ENCODE measurements at places on chromosomes 1 and 21. TPM values are rescaled to one million over a fixed set of nuclear protein-coding genes. Genes with fewer than 3 reads are reported as not detected.
A peak's percentile ranks its signal among the peaks of the same experiment; 100 is the strongest.

- no peak overlapping the region for H3K27ac ChIP-seq
- H3K36me3 ChIP-seq, result no peaks in the 10 kb centered on the region
- no peak overlapping the region for H3K4me3 ChIP-seq
- peaks cover 13% of the 10 kb centered on the region for H3K4me1 ChIP-seq
- no peaks in the 10 kb centered on the region for H3K27me3 ChIP-seq
- DNase-seq, result no peak
These were observed 1037.2 kb downstream of the ADGRL2 start for GRCh38 chr1:82837766-82838465.

- H3K36me3 ChIP-seq, result no peaks in the 10 kb centered on the region
- DNase-seq, result no peak
- peaks cover under 1% of the 10 kb centered on the region for H3K27me3 ChIP-seq
- H3K4me1 ChIP-seq, result peaks cover 8% of the 10 kb centered on the region
- H3K4me3 ChIP-seq, result no peak overlapping the region
These were observed 241.2 kb upstream of the ST6GALNAC5 start for GRCh38 chr1:76625886-76626678.

DNA sequence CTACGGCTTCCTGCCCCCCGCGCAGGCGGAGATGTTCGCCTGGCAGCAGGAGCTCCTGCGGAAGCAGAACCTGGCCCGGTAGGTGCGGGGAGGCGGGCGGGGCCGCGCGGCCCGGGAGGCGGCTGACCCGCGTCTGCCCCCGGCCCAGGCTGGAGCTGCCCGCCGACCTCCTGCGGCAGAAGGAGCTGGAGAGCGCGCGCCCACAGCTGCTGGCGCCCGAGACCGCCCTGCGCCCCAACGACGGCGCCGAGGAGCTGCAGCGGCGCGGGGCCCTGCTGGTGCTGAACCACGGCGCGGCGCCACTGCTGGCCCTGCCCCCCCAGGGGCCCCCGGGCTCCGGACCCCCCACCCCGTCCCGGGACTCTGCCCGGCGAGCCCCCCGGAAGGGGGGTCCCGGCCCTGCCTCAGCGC is 16.6 kb downstream of the NOC2L start:
- H3K27me3 ChIP-seq, result no peaks in the 10 kb centered on the region
- peaks cover 5% of the 10 kb centered on the region for H3K36me3 ChIP-seq
- H3K4me1 ChIP-seq, result peaks cover 31% of the 10 kb centered on the region

DNA sequence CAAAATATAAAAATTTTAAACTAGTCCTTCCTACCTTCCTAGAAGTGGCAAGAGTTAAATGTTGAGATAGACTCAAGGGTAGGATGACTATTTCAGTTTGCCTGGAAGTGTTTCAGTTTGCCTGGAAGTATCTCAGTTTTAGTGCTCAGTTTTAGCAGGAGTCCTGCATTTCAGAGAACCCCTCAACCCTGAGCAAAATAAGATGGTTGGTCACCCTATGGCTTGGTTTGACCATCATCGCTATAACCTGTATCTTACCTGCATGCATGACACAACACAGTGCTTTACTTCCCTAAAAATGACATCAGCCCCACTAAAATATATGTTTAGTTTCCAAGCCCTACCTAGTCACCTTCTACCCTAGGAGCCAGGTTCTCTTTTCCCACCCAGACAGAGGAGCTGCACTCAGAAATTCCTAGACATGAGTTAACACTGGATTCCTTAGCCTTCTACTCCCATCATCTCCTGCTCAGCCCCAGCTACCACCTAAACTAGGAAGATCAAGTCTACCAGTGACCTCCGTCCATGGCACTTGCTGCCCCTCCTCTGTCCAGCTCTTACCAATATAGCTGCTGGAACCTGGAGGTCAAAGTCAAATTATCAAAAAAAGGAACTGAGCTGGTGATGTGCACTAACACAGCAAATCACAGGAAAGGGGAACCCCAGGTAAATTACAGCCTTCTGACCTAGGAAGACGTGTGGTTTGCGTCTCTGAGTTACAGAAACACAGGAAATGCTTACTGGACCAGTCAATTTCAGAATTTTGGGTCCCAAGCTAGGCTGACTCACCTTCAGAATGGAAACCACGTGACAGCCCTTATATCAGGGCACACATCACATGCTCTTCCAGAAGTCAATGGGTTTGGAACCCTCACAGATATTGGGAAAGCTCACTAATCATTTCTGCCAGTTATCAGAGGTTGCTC is 2.2 kb upstream of the G0S2 start:
- peaks cover 25% of the 10 kb centered on the region for H3K4me1 ChIP-seq
- H3K27me3 ChIP-seq, result peaks cover 48% of the 10 kb centered on the region
- H3K36me3 ChIP-seq, result peaks cover 4% of the 10 kb centered on the region
- no peak for DNase-seq
- H3K4me3 ChIP-seq, result no peak overlapping the region

- H3K4me1 ChIP-seq, result peaks cover 9% of the 10 kb centered on the region
- DNase-seq, result no peak
- H3K4me3 ChIP-seq, result no peak overlapping the region
- H3K27me3 ChIP-seq, result no peaks in the 10 kb centered on the region
- H3K36me3 ChIP-seq, result no peaks in the 10 kb centered on the region
- H3K27ac ChIP-seq, result no peak overlapping the region
These were observed 78.4 kb downstream of the PEX14 start for GRCh38 chr1:10553118-10553517.

GRCh38 chr1:232911027-232911599 is 39.3 kb upstream of the NTPCR start:
- no peak overlapping the region for H3K4me3 ChIP-seq
- no peak overlapping the region for H3K27ac ChIP-seq
- no peaks in the 10 kb centered on the region for H3K36me3 ChIP-seq
- peaks cover 10% of the 10 kb centered on the region for H3K27me3 ChIP-seq
- no peak for DNase-seq

DNA sequence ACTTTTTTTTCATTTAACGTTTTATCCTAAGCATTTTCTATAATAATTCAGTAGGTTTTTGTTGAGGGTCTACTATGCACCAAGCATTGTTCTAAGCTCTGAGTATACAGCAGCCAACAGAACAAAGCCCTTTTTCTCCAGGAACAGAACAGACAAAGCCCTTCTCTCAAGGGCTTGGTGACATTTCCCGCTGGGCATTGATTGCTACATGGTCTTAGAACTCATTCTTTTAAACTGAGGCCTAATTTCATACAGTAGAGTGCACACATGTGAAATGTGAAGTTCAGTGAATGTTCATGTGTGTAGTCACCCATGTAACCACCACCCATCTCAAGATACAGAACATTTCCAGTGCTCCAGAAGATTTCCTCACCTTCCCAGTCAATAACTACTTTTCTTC is 15.2 kb upstream of the PDIK1L start:
- no peak overlapping the region for H3K4me3 ChIP-seq
- H3K27ac ChIP-seq, result no peak overlapping the region
- DNase-seq, result no peak
- H3K27me3 ChIP-seq, result peaks cover 8% of the 10 kb centered on the region
- H3K36me3 ChIP-seq, result no peaks in the 10 kb centered on the region
- H3K4me1 ChIP-seq, result peaks cover 16% of the 10 kb centered on the region

DNA sequence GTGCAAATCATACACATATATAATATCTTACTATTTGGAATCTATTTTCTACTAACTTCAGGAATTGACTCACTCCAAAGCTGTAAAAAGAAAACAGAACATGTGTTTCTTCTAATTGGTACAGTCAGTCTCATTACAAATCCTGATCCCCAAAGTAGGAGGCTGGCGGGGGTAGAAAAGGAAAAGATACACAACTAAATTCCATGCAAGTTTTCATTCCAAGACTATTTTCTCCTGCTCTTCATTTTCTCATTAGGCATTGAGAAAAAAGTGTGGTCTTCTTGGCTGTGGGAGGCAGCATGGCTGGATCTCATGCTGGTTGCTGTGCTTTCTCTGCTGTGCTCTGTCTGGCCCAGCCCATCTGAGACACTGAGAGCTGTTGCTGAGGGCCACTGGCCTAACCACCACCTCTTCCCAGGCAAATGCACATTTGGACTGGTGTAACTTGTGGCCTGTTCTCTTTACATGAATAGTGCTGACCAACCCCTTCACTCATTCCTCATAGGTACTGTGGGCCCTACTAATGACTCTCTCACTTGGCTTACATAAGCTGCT is 1107.5 kb upstream of the B3GALT2 start:
- H3K4me1 ChIP-seq, result peaks cover 9% of the 10 kb centered on the region
- DNase-seq, result no peak
- no peaks in the 10 kb centered on the region for H3K27me3 ChIP-seq
- no peaks in the 10 kb centered on the region for H3K36me3 ChIP-seq
- no peak overlapping the region for H3K27ac ChIP-seq
- no peak overlapping the region for H3K4me3 ChIP-seq

- DNase-seq, result no peak
- H3K27ac ChIP-seq, result peak overlapping the region; percentile 85
- H3K36me3 ChIP-seq, result peaks cover 2% of the 10 kb centered on the region
- H3K27me3 ChIP-seq, result no peaks in the 10 kb centered on the region
- H3K4me3 ChIP-seq, result peak overlapping the region; percentile 26
- H3K4me1 ChIP-seq, result peaks cover 48% of the 10 kb centered on the region
These were observed 43.3 kb downstream of the RASAL2 start for GRCh38 chr1:178137238-178137637.

DNA sequence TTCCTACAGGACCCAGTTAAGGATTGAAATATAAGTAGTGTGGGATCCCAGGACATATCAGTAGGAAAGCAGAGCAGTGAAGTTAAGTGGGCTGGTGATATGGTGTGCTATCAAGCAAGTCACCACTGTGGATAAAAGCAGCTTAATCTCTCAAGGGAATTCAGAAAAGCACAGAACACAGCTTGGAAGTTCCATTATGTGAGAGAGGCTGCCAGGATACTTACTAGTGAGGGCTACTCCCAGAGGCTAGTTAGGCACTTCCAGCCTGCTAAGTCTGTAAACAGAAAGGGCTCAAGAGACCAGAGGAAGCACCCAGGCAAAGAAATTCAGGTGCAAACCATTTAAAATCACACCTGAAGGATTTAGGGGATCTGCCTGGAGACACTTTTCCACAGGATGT is 18.8 kb upstream of the GRIK1 start:
- no peak overlapping the region for H3K4me3 ChIP-seq
- H3K27me3 ChIP-seq, result peaks cover 34% of the 10 kb centered on the region
- H3K27ac ChIP-seq, result no peak overlapping the region
- H3K36me3 ChIP-seq, result no peaks in the 10 kb centered on the region
- H3K4me1 ChIP-seq, result no peaks in the 10 kb centered on the region

DNA sequence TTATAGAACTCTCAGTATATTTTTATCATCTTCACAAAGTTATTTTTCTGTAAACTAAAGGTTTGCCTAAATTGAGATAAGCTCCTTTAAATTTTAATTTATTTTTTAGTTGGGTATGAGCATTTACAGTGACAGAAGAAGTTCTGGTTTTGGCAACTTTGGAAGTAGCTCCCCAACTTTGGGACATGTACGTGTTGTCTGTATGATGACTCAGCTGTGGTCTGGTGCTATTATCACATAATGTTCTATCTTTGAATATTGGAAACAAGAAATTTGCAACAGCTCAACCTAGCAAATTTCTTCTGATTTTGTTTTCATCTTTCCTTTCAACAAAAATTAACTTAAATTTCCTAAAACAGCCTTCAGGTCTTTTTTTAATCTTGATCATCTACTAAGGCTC is 46.6 kb upstream of the C1orf105 start:
- DNase-seq, result no peak
- H3K36me3 ChIP-seq, result peaks cover 2% of the 10 kb centered on the region
- no peak overlapping the region for H3K4me3 ChIP-seq
- H3K27me3 ChIP-seq, result no peaks in the 10 kb centered on the region
- H3K4me1 ChIP-seq, result peaks cover 41% of the 10 kb centered on the region

GRCh38 chr21:32320726-32321125 is 22.1 kb downstream of the MRAP start:
- no peak overlapping the region for H3K4me3 ChIP-seq
- no peak overlapping the region for H3K27ac ChIP-seq
- H3K27me3 ChIP-seq, result no peaks in the 10 kb centered on the region
- peaks cover 48% of the 10 kb centered on the region for H3K36me3 ChIP-seq
- DNase-seq, result no peak

GRCh38 chr1:112504661-112505399 is 3.9 kb upstream of the WNT2B start:
- peaks cover 18% of the 10 kb centered on the region for H3K4me1 ChIP-seq
- H3K36me3 ChIP-seq, result no peaks in the 10 kb centered on the region
- DNase-seq, result no peak
- no peak overlapping the region for H3K4me3 ChIP-seq
- H3K27ac ChIP-seq, result no peak overlapping the region

- H3K4me1 ChIP-seq, result peaks cover 3% of the 10 kb centered on the region
- peak; percentile 82 for DNase-seq
- H3K36me3 ChIP-seq, result peaks cover 27% of the 10 kb centered on the region
- no peak overlapping the region for H3K27ac ChIP-seq
- H3K4me3 ChIP-seq, result no peak overlapping the region
These were observed 26.4 kb downstream of the COL6A2 start for GRCh38 chr21:46124083-46124925.

- H3K27me3 ChIP-seq, result peaks cover 19% of the 10 kb centered on the region
- no peak for DNase-seq
- H3K36me3 ChIP-seq, result no peaks in the 10 kb centered on the region
- peaks cover 25% of the 10 kb centered on the region for H3K4me1 ChIP-seq
These were observed 2.2 kb downstream of the KISS1 start for GRCh38 chr1:204194080-204194479.

The RNU5D-1 gene
- not detected for total RNA-seq

The TMEM52 gene
- total RNA-seq, result 0.90 TPM

The SPRR4 gene
- not detected for total RNA-seq

The BMP8B gene
- 0.07 TPM for total RNA-seq

The FMN2 gene
- total RNA-seq, result 3.5 TPM

The ZBTB8B gene
- 0.53 TPM for total RNA-seq

The C2CD4D gene
- not detected for total RNA-seq

The MANEAL gene
- total RNA-seq, result 4.2 TPM

The ADARB1 gene
- 92.8 TPM for total RNA-seq
